CD4-positive, alpha-beta T cell treated with Interleukin-2 at 100 ng/mL for 4 hours (primary cell): ENCODE measurements at places on chromosomes 7 and 10.

DNA sequence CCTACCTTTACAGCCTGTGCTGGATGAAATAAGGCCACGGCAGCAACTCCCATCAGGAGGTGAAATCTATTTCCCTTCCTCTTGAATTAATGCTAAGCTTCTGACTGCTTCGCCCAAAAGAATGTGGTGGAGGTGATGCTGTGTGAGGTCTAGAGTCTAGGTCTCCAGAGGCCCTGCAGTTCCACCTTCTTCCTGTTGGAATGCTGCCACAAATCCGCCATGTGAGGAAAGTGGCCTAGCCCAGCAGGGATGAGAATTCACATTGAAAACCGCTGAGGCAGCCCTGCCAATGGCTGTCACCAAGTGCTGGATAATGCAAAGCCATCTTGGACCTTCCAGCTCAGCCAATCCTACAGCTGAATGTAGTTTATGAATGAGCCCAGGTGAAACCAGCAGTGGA lies 28.0 kb downstream of the RHOBTB1 start:
- DNase-seq: no peak

- no peak for DNase-seq
These were observed 57.7 kb upstream of the DNAJB6 start for GRCh38 chr7:157278791-157279724.

GRCh38 chr10:17811146-17811865 lies 2.2 kb downstream of the MRC1 start:
- DNase-seq: no peak

- no peak for DNase-seq
These were observed 18.7 kb downstream of the SEC24C start for GRCh38 chr10:73762915-73763314.

- peak; percentile 10 for DNase-seq
These were observed 26.3 kb downstream of the SAMD8 start for GRCh38 chr10:75137533-75138438.

GRCh38 chr7:11576310-11576709 lies 255.7 kb downstream of the THSD7A start:
- no peak for DNase-seq

DNA sequence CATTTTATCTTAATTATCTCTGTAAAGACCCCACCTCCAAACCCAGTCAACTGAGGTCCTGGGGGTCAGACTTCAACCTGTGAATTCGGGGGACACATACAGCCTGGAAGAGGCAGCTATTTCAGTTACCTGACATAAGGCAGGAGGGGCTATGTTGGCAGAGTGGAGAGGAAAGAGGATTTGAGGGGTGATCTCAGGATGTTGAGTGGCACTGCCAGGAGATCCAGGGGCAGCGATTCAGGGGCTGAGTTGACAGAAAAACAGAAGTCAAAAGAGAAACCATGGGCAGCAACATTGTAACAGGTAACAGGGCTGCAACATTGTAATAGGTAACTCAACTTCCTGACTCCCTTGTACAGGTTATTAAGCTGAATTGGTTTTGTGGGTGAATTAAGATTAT lies 162.6 kb downstream of the ADARB2 start:
- DNase-seq: no peak

DNA sequence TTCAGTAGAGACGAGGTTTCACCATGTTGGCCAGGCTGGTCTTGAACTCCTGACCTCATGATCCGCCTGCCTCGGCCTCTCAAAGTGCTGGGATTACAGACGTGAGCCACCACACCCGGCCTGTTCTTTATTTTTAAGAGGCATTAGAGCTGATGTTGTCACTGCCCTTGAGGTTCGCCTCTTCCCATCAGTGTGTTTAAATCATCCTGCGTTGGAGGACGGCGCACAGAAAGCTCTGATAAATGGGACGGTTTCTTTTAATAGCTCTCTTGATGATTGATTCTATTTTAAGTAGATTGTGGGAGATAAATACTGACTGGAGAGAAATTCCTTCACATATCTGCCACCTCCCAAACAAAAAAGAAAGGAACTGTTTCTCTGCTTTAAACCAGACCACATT lies 29.0 kb downstream of the UPP1 start:
- DNase-seq: no peak

DNA sequence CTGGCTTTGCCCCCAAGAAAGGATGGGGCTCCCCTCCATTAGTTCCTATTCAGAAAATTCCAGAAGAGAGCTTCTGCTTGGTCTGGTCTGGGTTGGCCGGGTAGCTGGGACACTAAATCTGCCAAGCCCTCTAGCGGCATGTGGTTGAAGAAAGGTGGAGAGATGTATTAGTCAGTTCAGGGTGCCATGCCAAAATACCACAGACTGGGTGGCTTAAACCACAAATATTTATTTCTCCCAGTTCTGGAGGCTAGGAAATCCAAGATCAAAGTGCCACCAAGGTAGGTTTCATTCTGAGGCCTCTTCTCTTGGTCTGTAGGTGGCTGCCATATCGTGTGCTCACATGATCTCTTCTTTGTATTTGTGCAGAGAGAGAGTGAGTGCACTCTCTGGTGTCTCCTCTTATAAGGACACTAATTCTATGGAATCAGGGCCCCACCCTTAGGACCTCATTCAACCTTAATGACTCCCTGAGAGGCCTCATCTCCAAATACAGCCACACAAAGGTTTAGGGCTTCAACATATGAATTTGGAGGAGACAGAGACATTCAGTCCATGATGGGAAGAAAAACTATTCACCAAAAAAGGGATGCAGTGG lies 38.7 kb upstream of the MTPAP start:
- DNase-seq: no peak

GRCh38 chr7:128830231-128831177 lies at the start of gene FLNC:
TSS of gene FLNC (plus strand) at chr7:128830406. CDS start at chr7:128830638, 232 bp downstream.
- DNase-seq: peak; percentile 13

DNA sequence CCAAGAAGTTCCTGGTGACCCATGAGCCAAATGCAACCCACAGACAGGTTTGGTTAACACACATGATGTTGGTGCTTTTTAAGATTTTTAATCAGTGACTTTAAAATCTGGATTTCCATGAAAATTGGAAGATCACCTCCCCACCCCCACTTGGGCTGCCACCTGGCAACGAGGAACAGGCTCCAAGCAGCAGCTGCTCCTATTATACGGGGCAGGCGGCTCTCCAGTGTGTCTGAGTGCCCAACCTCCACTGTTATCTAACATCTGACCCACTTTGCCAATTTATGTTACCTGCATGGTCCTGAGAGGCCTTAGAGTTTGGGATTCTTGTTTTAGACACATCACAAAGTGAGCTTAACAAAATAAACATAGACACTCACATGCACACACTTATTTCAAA lies 56.4 kb downstream of the SGMS1 start:
- DNase-seq: no peak

DNA sequence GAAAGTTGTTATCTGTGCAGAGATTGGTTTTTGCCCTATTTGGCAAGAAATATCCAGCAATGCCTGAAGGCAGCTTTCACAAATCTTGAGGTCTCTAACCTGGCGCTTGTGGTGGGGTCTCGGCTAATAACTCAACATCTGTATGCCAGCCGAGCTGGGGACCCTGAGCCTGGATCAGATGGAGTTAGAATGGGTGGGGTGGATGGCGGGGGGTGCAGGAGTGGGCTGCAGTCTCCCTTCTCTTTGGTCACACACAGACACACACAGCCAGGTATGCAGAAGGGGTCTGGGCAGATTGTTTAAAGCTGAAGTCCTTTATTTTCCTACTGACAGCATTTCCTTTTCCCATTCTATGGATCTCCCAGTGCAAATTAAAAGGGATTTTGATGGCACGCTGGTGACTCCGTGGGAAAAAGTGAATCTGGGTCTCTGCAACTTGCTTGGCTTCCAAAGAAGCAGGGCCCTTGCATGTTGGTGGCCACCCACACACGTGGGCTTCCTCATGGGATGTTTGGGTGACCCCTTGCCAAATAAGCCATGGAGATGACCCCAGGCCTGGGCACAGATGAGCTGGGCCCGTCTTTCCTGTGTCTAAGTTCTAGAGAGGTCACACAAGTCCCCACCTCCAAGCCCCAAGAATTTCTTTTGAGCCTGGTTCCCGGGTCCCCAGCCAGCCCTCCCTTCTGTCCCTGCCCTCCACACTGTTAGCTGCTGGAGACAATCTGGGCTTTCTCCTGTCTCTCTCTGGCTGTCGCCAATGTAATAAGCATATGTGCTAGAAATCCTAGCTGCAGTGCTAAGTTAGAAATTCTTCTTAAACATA lies 39.9 kb upstream of the EMX2 start:
- DNase-seq: no peak

GRCh38 chr7:45007571-45008328 lies 7.7 kb downstream of the CCM2 start:
- no peak for DNase-seq
